ENCODE measurements at places on chromosomes 3 and 15. TPM values are rescaled to one million over a fixed set of nuclear protein-coding genes. Genes with fewer than 3 reads are reported as not detected.

Gene FBXO40
- not detected for total RNA-seq

Gene GOLGA8T
- 0.61 TPM for total RNA-seq

DNA sequence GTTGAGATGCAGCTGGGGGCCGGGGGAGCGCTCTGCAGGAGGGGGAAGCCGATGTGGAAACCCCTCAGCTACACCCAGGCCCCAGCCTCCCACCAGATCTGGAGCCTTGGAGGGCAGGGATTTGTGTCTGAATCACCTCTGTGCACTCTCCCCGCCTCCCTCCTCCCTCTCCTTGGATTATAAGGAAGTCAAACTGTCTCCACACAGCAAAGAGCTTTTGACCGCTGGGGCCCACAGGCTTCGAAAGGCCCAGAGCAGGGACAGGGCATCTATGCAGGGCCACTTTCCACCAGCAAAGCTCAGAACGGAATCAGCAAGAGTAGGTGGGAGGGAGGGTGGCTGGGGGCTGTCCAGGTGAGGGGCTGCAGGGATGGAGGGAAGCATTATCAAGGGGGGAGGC lies 68.9 kb downstream of the IQSEC1 start:
- no peak overlapping the region for H3K27ac ChIP-seq
- no peak overlapping the region for H3K4me3 ChIP-seq
- no peaks in the 10 kb centered on the region for H3K36me3 ChIP-seq
- peaks cover 29% of the 10 kb centered on the region for H3K27me3 ChIP-seq
- DNase-seq, result no peak

GRCh38 chr3:38645076-38645475 lies 4.4 kb downstream of the SCN5A start:
- H3K4me1 ChIP-seq, result no peaks in the 10 kb centered on the region
- H3K36me3 ChIP-seq, result peaks cover 5% of the 10 kb centered on the region
- DNase-seq, result no peak
- no peak overlapping the region for H3K27ac ChIP-seq

DNA sequence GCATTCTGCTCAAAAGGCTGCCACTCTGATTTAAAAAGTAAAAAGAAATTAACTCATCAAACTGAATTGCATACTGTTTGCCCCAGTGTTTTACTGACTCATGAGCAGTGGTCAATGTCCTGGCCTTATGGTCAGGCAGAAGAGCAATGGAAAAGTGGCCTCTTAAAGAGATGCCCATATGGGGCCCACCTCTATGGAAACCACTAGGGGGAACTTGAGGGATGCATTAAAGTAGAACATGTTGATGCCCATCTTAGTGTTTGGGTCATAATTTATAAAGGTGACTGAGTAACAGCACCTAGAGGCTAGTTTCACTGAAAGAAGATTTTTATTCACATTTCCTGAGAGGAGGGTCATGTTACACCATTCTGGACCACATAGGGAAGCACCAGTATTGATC lies 66.5 kb upstream of the RNU6-1 start:
- no peak overlapping the region for H3K27ac ChIP-seq
- H3K27me3 ChIP-seq, result no peaks in the 10 kb centered on the region
- no peaks in the 10 kb centered on the region for H3K4me1 ChIP-seq
- no peak overlapping the region for H3K4me3 ChIP-seq

GRCh38 chr15:69096196-69096595 lies 64.2 kb upstream of the GLCE start:
- H3K4me1 ChIP-seq, result peaks cover 26% of the 10 kb centered on the region
- H3K4me3 ChIP-seq, result no peak overlapping the region
- no peaks in the 10 kb centered on the region for H3K27me3 ChIP-seq
- no peaks in the 10 kb centered on the region for H3K36me3 ChIP-seq

Data from MCF 10A (cell line).